ENCODE measurements at places on chromosomes 12 and 14. TPM values are rescaled to one million over a fixed set of nuclear protein-coding genes. Genes with fewer than 3 reads are reported as not detected.

CLEC2B gene
- polyA plus RNA-seq = 2.5 TPM

ALX1 gene
- polyA plus RNA-seq = 55.4 TPM

DDX23 gene
- 107 TPM for polyA plus RNA-seq

SERPINA9 gene
- polyA plus RNA-seq = not detected

LGMN gene
- polyA plus RNA-seq = 117 TPM

DENR gene
- 111 TPM for polyA plus RNA-seq

PALS1 gene
- polyA plus RNA-seq = 144 TPM

Measured in left renal cortex interstitium (tissue), 4 donors.